Naive thymus-derived CD8-positive, alpha-beta T cell (primary cell): ENCODE measurements at places on chromosomes 5 and 9. TPM values are rescaled to one million over a fixed set of nuclear protein-coding genes. Genes with fewer than 3 reads are reported as not detected.

GRCh38 chr5:460273-460625, 17.3 kb downstream of the EXOC3 start:
- DNase-seq: no peak

GRCh38 chr9:104984948-104985347, 57.0 kb upstream of the ABCA1 start:
- DNase-seq: no peak

GRCh38 chr9:111874500-111874899, 22.1 kb upstream of the UGCG start:
- DNase-seq: no peak

DNA sequence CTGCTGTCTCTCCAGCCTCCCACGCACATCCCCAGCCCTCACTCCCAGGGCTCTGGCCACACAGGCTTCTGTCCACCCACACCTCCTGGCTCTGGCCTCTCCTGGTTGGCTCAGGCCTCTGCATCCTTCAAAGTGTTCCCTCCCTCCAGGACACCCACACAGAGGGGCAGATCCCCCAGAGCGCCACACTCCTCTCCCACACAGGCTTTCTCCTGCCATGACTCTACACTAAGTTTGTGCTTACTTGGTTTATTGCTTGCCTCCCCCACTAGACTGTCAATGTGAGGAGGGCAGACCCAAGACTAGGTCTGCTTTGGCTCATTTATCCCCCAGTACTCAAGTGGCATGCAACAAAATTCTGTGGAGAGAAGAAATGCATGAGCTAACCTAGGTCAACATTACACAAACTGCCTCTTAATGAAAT, 67.0 kb upstream of the SPOCK1 start:
- DNase-seq: no peak

DNA sequence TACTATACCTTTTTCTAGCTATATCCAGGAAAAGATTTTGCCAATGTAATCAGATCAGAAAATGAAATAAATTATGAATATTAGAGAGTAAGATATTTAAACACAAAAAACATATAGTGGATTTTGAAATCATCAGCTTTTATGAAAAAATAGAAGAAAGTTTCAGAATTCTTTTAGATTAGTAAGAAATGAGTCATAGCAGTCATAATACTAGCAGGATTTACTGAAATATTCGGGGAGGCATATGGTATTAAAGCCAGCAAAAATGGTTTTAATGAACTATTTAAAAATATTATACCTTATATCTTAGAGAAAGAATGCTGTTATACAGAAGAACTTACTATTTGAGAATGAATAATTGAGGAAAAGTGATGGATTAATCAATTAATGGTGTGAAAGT, 303.6 kb upstream of the NUDT12 start:
- no peak for DNase-seq

GRCh38 chr5:53319315-53319714, 161.1 kb upstream of the FST start:
- DNase-seq: no peak

DNA sequence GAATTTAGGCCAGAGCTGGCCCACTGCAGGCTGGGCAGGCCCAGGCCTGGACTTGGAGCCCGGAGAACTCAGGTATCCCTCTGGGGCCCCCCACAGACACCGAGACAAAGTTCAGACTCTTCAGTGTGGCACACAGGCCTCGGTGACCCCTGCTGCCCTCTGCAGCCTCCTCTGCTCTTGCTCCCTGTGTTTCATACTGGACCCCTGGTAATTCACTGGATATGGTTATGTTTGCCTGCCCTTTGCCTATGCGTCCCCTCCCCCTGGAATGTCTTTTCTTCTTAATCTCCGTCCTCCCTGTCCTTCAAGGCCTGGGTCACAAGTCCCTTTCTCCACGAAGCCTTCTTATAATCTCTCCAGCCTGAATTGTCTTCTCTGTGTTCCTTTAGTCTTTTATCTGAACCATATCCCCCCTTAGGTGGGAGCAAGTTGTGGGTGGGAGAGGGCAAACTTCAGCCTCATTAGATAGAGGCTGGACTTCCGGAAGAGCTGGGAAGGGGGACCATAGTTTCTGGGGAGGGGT, 30.1 kb downstream of the GSN start:
- DNase-seq: no peak

DNA sequence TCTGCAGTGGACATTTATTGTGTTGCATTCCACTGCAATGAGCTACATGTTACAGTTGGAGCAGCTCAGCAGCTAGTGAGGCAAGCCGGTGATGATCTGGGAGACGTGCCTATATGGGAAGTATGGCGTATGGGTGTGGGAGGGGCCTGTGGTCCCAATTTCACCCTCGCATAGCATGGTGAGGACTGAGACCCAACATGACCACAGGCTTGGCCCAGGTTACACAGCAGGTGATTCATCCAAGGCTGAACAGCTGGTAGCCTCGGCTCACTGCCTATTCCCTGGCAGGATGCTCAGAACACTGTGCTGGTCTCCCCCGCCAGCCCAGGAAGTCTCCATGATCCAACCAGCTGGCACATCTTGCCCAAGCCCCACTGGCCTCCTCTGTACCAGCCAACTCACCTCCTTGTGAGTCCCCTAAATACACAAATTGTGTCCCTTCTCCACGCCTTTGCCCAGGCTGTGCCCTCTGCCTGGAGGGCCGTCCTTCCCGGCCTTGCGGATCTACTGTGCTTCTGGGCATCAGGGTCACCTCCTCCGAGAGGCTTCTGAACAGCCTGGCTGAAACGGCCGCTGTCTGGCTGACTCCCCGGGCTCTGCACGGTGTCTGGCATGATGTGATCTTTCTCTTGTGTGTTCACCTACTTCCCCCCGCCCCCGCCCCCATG, 81.4 kb downstream of the NSUN2 start:
- no peak for DNase-seq

- DNase-seq: no peak
These were observed 230.3 kb downstream of the MPDZ start for GRCh38 chr9:13049223-13049622.

GRCh38 chr9:125805057-125805456, 57.9 kb downstream of the PBX3 start:
- no peak for DNase-seq

DNA sequence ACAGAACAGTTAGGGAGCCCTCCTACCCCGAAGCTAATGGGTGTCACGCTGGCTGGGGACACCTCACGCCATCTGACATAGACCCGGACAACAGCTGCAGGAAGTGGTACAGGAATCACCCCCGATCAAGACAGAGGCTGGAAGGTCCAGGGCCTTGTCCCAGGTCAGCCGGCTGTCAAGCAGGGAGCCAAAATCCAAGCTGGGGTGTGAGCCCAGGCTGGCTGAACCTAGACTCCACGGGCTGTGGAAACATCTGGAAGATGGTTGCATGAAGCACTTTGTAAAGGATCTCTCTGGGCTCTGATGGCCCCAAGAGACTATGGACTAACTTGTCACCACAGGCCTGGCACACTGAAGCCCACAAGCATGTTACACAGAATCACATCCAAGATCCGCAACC, 68.9 kb upstream of the STXBP1 start:
- no peak for DNase-seq

DNA sequence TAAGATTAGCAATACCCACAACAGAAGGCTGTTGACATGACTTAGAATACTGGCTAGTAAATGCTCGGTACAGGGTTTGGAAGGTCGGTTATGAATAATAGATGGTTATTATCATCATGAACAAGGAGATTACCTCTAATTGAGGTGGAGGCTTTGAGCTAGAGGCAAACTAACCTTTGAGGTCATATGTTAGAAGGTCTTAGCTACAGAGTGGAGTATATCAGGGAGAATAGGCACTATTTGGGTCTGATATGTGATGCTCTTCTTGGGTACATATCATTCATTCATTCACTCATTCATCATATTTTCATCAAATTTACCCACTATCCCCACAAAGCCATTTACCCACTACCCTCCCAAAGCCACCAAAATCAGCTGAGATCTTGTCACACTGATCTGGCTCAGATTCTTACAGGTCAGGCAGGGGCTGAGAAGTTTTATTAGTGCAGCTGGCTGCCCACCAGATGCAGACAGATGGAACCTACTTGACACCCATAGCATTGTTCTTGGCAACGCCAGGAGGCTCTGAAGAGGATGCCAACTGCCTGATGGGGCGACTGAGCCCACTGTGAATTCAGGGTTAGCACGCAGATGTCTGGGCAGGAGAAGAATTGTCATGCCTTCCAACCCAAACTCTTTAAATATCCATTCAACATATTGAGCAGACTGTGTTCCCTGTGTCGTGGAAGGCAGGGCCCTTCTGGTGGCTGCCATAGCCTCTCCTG, 90.2 kb upstream of the SH3PXD2B start:
- DNase-seq: no peak

- no peak for DNase-seq
These were observed 18.8 kb downstream of the NUP214 start for GRCh38 chr9:131144201-131144600.

GRCh38 chr5:150358261-150359095, 981 bp downstream of the TCOF1 start:
- no peak for DNase-seq

DNA sequence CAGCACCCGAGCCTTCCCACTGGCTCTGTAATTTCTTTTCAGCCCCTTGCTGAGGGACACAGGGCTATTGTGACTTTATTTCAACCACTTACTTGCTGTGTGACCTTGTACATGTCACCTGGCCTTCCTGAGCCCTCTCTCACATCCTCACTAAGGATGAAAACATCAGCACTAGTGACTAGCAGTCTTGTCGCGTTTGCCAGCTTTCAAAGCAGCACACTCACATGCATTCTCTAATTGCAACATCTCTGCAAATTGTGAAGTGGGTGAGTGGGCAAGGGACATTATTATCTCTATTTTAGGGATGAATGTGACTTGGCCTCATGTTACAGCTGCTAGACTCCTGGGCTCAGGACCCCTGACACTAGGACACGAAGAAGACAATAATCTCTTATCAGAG, 144.5 kb downstream of the SEC61B start:
- no peak for DNase-seq

DNA sequence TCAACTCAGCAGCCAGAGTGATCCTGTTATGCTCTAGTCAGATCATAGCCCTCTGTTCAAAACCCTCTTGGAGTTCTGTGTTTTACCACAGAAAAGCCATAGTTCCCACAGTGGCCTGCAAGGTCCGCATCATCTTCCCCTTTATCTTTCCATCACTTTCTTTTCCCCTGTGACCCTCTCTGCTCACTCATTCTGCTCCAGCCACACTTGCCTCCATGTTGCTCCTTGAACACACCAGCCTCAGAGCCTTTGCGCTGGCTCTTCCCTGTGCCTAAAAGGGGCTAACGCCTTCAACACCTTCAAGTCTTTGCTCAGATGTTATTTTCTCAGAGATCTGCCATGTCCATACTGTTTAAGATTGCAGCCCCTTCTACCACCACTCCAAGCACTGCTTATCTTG, 26.3 kb downstream of the CSF2 start:
- no peak for DNase-seq

DNA sequence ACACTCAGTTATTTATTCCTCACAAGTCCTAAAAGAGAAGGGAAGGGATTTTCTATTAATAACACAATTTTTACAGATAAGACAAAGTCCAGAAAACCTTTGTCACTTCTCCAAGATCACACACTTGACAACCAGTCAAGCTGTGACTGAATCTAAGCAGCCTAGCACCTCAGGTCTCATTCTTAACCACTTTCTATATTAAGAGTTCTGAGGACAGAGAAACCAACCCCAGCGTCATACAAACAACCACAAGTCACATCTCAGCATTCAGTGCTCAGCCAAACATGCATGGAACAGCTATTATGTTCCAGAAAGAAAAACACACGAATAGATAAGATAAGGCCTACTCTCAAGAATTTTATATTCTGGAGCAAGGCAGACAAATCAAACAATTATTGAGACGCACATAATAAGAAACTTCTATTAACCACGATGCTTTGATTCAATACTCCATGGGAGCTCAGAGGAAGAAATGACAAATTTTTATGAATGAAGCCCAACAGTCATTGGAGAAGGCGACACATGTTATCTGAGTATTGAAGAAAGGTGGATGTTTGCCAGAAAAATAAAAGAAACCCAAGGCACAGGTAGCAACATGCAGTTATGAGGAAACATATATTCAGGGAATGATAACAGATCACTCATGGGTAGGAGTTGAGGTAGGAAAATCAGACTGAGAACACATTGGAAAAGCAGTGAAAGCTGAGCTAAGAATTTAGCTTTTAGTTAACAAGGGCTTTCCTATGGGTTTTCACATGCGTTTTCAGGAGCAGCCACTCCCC, 113.1 kb downstream of the HTR4 start:
- no peak for DNase-seq

DNA sequence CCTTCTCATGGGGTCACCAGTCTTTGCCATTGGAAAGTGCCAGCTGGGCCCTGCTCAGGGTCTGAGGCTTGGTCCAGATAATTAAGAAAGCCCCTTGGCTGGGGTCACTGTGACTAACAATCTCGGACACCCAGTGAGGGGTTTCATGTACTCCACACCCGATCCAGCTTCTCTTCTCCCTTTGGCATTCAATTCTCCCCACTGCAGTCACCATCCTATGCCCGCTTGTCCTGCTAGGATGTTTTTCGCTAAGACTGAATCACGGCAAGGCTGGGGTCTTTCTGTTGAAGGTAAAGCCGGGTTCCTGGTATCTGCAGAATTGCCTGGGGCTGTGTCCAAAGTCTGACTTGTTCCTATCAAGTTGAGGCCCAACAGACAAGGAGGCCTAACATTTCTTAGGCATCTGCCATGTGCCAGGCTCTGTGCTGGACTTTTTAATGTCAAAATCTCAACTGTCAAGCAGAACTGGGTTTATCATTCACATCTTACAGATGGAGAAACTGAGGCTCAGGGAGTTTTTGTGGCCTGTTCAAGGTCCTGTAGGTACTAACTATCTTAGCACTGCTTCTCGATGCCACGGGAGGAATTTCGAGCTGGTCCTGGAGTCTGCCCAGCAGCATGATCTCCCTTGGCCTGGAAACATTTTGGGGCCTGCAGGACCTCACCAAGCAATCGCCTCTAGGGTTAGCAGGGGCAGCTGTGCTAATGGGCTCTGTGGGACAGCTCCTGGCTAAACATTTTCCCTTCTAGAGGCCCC, 142.0 kb upstream of the ALDH1B1 start:
- DNase-seq: no peak

DNA sequence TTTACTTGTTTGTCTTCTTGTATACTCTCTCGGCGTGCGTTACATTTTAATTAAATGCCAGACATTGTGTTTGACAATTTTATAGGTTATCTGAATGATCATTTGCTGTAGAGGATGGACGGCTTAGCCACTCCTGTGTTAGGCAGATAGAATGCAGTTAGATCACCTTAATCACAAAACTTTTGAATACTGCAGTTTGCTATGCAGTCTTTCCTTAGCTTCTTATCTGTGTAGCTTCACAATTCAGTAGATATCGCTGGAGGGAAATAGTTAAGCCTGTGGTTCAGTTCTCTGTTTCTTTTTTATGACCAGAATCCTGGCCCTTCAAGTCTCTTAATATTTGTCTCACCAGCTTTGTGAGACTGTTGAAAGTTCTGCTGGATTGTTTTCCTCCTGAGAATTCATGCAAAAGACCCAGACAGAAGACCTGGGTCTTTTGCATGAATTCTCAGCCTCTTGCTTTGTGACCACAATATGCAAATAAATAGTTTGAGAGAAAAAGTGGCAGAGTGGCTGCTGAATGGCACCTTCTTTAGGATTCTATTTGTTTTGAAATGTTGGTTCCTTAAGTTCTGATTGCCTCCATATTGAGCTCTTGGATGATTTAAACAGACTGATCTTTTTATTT, 40.2 kb downstream of the RASA1 start:
- DNase-seq: no peak

Gene IFNE
- 0.44 TPM for total RNA-seq

Gene INSL6
- not detected for total RNA-seq

Gene PRR16
- not detected for total RNA-seq

Gene RNF130
- 24.2 TPM for total RNA-seq

Gene SPAG8
- 8.9 TPM for total RNA-seq

Gene C9
- total RNA-seq: not detected

Gene PCDHB4
- total RNA-seq: not detected

Gene SLC6A18
- not detected for total RNA-seq

Gene ANKRD34B
- not detected for total RNA-seq

Gene GPR151
- not detected for total RNA-seq
